ENCODE measurements at places on chromosomes 11 and 22.

DNA sequence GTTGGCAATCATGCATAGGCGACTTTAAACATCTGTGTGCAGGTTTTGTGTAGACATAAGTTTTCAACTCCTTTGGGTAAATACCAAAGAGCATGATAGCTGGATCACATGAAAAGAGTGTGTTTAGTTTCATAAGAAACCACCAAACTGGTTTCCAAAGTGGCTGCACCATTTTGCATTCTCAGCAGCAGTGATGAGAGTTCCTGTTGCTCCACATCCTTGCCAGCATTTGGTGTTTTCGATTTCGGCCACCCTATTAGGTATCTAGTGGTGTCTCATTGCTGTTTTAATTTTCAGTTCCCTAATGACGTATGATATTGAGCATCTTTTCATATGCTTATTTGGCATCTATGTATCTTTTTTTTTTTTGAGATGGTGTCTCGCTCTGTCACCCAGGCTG lies 62.8 kb upstream of the CCND1 start:
- DNase-seq: no peak

- DNase-seq: no peak
Measured at GRCh38 chr11:94150704-94151685, 22.4 kb downstream of the PANX1 start.

- DNase-seq: no peak
Measured at GRCh38 chr22:33401291-33401690, 343.1 kb upstream of the SYN3 start.

DNA sequence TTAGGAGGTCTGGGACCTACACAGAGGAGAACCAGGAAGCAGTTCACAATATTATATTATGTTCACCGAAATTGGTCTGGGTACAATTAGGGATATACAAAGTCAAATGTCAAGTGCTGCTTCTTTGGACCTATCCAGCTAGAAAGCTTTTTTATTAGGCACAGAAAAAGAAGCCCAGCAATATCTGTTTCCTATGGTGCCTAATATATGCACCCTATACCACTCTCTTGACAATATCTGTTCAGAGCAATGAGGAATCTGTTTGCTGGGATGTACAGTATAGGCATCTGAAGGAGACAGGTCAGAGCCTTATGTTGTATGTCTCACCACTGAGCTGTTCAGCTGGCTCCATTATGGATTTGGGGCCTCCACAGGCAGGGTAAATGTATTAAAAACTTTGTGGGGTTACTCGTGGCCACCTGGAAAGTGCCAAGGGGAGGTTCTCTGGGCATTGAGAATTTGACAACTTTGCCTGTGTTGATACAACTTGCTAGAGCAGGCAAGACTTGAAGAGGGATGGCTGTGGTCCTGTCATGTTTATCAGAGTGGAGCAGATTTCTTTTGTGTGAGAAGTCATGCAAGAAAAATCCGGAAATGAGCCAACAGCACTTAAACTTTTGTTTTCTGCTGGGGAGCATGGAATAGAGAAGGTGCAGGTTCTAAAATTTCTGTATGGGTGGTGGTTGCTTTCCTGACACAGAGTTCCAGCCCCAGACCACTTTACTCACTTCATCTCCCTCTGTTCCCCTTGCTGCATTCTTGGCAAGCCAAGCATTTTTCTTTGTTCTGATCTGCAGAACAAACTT lies 10.1 kb downstream of the STIM1 start:
- DNase-seq: no peak

- DNase-seq: no peak
Measured at GRCh38 chr11:80144897-80145594, 704.2 kb upstream of the TENM4 start.

DNA sequence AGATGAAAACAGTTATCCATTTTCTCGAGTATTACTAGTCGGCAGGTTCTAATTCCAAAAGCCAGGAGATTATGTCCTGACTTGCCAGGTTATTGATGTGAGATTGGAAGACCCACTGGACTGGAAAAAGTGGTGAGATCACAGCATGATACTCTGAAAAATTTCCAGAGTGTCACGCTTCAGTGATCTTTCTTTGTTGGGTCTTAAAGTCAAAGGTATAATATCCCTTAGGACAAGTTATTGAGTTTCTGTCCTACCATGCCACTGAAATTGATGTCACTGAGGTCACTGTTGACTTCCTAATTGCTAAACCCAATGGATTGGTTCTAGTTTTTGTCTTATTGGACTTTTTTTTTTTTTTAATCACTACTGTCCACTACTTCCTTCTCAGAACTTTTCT lies 104.5 kb upstream of the GRAMD1B start:
- DNase-seq: no peak

DNA sequence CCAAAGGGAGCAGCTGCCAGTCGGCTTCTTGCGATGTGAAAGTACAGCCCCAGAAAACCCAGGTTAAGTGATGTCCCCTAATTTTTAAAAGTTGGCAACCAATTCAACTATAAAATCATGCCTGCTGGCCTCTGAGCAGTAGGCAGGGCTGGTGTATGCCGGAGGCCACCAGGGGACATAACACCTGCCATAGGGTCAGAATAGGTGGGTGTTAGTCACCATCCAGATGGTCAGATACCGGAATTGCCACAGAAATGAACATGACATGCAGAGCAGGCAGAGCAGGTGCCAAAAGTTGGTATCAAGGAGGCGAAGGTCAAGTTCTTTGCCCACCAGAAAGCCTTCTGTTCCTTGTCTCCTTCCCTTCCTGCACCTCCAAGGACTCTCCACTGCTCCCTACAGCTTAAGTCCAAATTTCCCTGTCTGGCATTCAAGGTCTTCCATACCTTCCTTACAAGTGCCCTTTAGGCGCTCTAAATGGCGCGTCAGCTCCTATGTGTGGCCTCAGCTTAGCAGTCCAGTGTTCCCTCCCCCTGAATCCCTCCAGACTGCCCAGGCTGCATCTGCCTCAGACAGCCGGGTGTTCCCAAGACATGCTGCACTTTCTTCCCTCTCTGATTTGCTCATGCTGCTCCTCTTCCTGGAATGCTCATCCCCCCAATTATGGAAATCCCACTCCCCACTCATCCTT lies 45.1 kb downstream of the PTPRJ start:
- no peak for DNase-seq

DNA sequence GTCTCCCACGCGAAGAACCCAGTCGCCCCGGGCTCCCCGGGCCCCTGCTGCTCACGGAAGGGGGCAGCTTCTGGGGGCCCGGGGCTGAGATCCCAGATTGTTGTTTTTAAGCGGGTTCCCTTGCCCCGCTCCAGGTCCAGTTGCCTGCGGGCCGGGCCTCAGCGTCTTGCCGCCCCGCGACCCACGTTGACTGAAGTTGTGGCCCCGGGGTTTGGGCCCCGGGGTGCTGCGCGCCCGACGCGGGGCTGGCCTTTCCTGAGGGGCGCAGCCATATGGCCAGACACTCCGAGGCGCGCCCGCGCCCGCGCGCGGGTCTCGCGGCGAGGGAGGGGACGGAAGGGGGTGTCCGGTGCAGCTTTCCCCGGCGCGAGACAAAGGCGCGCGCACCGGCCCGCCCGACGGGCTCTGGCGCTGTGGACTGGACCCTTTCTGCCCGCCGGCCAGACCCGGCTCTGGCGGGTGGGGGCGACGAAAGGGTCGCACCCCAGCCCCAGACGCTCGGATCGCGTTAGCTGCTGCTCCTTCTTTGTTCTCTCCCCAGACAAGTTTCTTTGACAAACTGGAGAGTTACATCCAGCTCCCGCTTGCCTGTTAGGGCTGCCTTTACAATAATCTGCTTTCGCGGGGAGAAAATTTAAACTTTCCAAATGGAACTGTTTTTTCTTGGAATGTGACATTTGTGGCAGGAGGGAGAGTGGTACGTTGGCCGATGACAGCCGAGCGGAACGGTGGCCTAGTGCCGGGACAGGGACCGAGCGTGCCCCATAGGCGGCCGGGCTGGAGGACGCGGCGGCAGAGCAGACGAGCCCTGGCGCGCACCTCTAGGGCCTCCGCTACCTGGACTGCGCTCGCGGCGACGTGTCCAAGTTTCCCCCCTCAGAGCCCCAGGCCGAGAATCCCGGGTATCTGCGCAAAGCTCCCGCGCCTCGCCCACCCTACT lies 716 bp downstream of the AMOTL1 start:
- peak; percentile 46 for DNase-seq

GRCh38 chr11:5307256-5308019 lies 5.7 kb upstream of the OR51B4 start:
- no peak for DNase-seq

GRCh38 chr11:14537134-14537599 lies 17.0 kb upstream of the PSMA1 start:
- peak; percentile 18 for DNase-seq

All from neuronal stem cell (in vitro differentiated cells).